Natural killer cell treated with Interleukin-12 subunit alpha and Interleukin-12 subunit beta and Interleukin-15 and Interleukin-18, amount 100 ng/mL, for 72 hours (primary cell): ENCODE measurements at places on chromosomes 16 and 17. TPM values are rescaled to one million over a fixed set of nuclear protein-coding genes. Genes with fewer than 3 reads are reported as not detected.

Gene ITGB4
- total RNA-seq = 0.90 TPM

DNA sequence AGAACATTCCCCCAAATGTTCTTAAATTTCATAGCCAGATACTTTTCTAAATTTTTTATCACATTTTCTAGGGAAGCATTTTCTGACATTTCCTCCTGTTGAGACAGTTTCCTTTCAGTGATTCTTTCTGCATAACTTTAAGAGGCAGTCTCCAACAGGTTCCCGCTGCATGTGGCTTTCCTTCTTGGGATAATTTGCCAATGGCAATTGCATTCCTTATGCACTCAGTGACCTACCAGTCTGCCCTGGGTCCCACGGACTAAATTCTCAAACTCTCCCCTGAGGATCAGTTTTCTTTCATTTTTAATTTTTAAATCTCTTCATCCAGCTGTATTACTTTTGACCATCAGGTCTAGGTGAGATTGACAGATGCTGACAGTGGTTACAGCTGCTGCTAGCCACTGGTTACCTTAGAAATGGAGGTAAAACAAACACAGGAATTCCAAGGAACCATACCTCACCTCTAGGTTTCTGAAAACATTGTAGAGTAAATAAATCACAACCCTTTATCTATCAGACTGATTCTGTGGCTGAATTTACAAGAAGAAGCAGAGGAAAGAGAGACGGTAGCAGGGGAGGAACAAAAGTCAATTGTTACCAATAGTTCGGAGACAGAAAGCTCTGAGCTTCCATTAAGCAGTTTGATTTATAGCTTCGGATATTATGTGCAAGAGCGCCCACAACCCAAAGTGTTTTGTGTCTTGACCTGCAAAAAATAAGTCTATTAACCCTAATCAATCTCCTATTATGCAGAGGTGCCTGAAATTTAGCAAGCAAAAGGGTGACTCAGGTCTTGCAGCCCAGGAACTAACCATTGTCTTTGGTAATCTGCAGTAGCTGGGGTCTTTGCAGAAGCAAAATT lies 216.0 kb downstream of the PMP22 start:
- no peak for DNase-seq

- no peak for DNase-seq
These were observed 45.3 kb downstream of the NEUROD2 start for GRCh38 chr17:39562395-39562794.

GRCh38 chr16:30609002-30609925 lies 925 bp downstream of the ZNF689 start:
- DNase-seq = peak; percentile 68

GRCh38 chr17:44272954-44273353 lies 5.0 kb upstream of the SLC4A1 start:
- DNase-seq = no peak

DNA sequence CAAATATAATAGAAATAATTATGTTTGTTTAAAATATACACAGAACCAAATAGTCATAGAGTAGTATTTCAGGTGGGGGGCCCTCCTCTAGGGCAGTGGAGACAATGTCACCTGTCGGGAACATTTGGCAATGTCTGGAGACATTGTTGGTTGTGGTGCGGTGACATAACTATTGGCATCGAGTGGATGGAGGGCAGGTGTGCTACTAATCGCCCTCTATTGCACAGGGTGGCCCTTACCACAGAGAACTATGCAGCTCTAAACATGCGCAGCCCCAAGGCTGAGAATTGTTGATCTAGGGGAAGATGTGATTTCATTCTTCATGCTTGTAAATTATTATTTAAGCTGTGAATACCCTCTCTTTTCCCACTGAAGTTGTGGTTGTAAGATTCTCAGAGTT lies 594.0 kb downstream of the WWOX start:
- DNase-seq = no peak

DNA sequence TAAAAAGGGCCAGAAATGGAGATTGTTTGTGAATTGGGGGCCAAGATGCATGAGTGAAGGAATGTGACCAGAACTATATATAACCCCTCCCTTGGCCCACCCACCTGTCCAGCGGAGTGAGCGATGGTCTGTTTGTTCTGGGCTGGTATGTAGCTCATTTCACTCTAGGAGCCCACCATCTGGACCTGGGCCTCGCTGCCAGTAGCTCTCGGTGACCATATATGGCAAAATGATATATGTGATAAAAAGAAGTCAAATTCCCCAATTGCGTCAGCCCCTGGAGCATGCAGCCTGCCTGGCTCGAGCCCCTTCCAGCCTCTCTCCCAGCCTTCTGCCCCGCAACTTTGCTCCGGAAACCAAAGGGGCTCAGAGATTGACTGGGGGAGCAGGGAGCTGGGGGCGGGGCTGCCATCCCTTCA lies 47.3 kb downstream of the CCDC42 start:
- DNase-seq = no peak

DNA sequence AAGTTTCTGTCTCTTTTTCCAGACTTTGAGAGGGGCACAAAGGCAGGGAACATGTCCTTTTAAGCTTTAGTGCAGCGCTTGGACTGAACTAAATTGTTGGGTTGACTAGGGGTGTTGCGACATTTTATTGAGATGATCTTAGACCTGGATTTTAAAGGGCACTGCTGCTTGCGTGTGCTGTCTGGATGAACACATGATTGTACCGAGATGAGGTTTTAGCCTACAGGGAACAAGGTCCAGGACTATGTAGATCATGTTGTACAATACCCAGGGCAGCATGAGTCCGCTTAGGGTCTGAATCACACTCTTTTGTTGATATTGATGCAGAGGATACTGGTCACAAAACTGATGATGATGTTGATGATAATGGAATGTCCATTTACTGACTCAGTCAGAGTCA lies 5.2 kb upstream of the RGS9 start:
- no peak for DNase-seq

Gene MYOCD
- total RNA-seq = not detected

Gene SCRN2
- 23.5 TPM for total RNA-seq

Gene IL17C
- 1.0 TPM for total RNA-seq

- no peak for DNase-seq
These were observed 40.4 kb upstream of the DNAH17 start for GRCh38 chr17:78617511-78618061.

GRCh38 chr17:9475101-9475658 lies 100.4 kb downstream of the STX8 start:
- no peak for DNase-seq

Gene CDRT15
- total RNA-seq = not detected

Gene HOXB1
- total RNA-seq = not detected

DNA sequence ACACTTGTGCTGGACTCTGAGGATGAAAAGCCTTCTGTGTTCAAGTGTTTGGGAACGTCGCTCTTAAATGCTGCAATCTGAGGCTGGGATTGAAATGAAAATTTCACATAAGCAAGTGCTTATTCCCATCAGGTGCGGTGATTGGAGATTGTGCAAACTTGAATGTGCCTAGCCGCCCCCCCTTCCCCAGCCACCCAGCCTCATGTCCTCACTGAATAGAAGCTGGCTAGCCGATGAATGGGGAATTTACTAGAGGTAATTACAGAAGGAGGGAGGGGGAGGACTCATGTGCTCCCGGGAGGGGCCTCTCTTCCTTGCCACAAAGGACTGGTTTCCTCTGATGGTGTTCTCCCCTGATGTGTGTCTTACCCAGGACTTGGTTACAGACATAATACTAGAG lies 544.8 kb upstream of the EEF2KMT start:
- DNase-seq = no peak

Gene UNC45B
- total RNA-seq = 0.14 TPM

Gene WDR90
- 49.7 TPM for total RNA-seq

GRCh38 chr17:8649157-8650118 lies 18.9 kb upstream of the MYH10 start:
- no peak for DNase-seq

- DNase-seq = peak; percentile 29
These were observed at the start of gene CDK3 for GRCh38 chr17:76000755-76001521. Gene CDK3, plus strand, starts transcription at chr17:76000855. Its CDS starts 571 bp downstream, at chr17:76001426.

GRCh38 chr17:19004421-19005136 lies at the start of gene FAM83G:
Gene FAM83G, minus strand, starts transcription at chr17:19004764. Its CDS starts 723 bp downstream, at chr17:19004041.
- DNase-seq = peak; percentile 85

- DNase-seq = no peak
These were observed 108.8 kb downstream of the WSCD1 start for GRCh38 chr17:6179017-6179416.

- DNase-seq = peak; percentile 70
These were observed 40.9 kb upstream of the ICAM2 start for GRCh38 chr17:64061178-64061898.
